Suppressor macrophage treated with lipopolysaccharide for 4 hours (primary cell): ENCODE measurements at places on chromosomes 12 and 14.

GRCh38 chr12:131487388-131488124 lies 223.3 kb upstream of the SFSWAP start:
- peak; percentile 22 for DNase-seq

DNA sequence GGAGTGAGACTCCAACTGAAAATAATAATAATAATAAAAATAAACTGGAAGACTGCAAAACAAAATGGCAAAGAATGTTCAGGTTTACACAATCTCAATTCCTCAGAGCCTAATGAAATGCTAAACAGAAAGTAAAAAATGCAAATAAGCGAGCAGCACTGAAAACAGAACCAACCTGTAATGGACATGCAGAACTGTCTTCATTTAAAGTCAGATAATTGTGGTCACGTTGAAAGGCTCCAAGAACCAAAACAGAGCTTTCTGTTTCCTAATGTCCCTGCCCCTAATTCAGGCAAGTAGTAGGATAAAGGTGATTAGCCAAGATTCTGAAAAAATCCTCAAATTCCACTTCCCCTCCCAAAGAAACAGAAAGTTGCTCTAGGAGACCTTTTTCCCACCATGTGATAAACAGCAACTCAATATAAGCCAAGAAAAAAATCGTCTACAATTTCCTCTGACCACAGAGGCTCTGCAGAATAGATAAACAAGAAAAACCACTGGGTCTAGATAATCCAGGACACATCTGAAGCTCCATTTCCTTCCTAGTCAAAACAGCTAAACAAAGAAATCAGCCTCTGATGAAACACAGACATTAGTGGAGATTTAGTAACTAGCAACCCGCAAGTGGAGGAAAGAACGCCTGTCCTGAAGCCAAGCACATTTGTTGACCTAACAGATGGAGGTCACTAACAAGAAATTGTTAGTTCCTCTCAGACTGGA lies 3.0 kb downstream of the MIS18BP1 start:
- DNase-seq = peak; percentile 59

- DNase-seq = peak; percentile 74
These were observed 52.3 kb downstream of the NEUROD4 start for GRCh38 chr12:55072083-55072482.

DNA sequence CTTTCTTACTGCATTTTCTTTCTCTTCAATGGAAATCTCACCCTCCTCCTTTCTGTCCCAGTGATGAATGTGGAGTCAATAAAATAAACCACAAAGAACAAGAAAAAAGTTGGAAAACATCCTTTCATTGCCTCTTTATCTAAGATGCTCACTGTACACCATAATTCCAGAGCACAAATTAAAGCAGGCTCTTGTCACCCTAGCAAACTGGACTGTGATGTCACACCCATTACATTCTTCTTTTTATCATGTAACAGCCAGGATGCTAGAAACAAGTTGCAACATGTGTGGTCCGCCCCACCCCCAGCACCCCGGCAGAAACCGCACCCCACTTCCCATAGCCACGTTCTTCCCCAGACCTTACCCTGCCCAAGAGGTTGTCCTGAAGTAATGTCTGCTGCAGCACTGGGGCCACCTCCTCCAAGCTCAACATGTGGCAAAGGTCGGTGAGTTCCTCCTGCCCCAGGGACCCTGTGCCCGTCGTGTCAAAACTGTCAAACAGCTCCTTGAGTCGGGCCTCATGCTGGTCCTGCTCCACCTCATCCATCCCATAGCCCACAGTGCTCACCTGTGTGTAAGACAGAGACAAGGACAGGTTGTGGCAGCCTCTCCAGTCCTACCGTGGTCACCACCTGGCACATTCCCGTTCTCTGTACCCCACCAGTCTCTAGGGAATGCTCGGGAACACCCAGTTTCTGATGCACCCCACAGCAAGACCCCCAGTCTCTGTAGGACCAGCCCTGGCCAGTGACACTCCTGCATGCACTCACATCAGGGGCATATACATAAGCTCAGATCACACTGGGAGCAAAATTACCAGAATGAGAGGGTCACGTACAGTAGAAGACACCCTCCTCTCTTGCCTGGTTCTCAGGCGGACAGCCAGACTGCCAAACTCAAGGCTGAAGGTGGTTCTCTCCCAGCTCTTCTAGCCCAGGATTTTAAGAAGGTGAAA lies 9.2 kb downstream of the NIN start:
- peak; percentile 31 for DNase-seq

- DNase-seq = peak; percentile 28
These were observed 9.5 kb upstream of the CSAD start for GRCh38 chr12:53190108-53190729.

GRCh38 chr12:43914923-43915468 lies 79.1 kb downstream of the TMEM117 start:
- DNase-seq = no peak

GRCh38 chr12:121364683-121365121 lies 12.5 kb upstream of the ANAPC5 start:
- DNase-seq = peak; percentile 28

DNA sequence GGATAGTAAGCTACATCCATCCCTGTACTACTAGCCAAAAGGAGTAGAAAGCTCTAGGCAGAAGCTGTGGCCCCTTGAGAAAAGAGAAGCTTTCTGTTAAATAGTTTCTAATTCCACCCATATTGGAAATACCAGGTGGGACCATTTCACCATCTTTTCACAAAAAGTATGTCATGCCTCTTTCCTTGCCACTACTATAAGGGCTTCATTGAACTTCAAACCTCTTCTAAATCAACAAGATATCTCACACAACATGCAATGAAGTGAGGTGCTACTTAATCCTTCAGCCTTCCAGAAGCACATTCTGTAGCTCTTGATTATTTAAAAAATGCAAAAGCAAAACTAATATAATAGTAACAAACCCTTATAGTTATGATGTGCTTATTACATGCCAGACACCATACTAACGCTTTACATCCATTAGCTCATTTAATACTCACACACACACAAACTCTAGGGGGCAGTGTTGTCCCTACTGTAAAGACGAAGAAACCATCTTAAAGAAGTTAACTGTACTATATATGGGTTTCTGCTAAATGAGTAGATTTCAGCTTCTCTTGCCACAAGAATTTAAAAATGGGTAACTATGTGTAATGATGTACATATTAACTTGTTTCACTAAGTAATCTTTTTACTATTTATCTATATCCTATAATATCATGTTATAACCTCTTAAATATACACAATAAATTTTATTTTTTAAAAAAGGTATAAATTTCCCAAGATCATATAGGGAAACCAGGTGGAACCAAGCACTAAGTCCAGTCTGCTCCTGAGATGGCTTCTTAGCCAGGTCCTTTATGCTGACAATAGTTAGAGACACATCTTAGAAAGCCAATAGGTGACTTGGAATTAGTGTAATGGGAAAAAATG lies 124.4 kb downstream of the RPS29 start:
- peak; percentile 84 for DNase-seq

DNA sequence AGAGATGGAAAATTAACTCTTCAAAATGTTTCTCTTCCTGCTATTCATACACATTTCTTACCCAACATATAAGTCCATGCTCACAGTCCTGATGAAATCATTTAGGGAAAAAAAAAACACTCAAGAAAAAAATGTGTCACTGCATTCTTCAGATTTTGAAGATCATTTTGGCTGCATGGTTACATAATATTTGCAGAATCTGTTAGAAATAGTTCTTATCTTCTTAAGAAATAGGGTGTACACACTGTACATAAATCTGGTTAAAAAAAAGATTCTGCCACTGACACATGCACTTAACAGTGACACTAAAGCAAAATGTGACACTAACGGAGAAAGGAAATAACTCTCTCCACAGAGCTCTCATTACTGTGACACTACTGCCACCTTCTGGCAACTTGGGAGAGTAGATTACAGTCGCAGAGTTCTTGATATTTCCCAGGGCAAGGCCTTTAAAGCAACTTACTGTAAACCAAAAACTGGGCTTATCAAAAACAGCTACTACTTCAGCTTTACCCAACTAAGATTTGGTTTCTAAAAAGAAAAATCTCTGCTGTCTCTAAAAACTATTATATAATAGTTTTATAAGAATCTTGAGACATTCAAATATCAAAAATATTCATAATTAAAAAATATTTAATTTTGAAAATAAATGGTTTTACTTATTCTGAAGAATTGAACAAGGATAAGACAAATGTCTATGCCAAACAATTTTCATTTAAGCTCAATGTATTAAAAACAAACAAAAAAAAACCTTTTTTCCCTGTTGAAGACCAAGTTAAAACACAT lies 65.0 kb downstream of the SETD3 start:
- peak; percentile 87 for DNase-seq

DNA sequence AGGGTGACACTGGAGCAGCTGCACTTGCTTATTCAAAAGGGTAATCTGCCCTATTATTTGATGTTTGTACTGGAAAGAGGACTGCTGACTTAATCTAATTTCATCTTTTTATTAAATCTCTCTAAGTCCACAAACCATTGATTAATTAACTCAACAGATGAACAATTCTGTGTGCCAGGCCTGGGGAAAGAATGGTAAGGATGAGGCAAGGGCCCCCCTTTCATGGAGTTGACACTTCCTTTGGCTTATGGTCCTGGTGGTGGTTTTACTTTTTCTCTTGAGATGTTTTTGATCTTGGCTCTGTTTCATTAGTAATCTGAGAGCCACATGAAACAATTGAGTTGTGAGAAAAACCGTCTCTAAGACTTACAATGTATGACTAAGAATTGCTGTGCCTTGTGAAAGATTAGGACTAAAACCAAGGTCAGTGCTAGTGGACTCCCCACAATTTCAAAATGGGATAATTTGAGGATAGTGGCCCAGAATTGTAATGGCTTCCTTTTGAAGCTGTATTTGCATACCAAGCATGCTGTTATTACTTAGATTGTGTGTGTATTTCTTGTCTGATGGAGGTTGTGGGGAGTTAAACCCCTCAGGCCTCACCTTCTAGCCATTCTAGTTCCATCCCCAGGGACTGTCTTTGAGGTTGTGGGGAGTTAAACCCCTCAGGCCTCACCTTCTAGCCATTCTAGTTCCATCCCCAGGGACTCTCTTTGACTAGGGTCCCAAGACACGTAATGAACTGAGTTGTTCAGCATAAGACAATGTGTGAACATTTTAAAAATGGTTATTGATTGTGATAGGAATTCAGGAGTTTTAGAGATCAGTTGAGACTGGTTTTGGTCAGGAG lies 52.5 kb upstream of the EVL start:
- peak; percentile 36 for DNase-seq

DNA sequence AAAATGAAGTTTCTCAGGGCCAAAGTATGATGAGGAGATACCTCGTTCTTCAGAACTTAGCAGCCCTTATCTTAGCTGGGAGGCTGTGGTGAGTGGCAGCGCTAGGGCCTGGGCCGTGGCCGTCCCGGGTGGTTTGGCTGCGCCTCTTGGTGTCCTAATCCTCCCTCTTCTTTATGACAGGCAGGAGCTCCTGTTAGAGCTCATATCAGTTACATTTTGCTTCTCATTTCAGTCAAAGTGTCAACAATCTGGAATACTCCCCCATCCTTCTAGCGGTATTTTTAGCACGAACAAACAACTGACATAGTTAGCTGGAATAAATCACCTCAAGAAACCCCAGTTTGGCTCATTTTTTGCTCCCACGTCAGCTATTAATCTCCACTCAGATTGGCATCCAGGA lies 188.8 kb downstream of the TTC7B start:
- DNase-seq = no peak

GRCh38 chr12:39616251-39616650 lies 3.4 kb downstream of the ABCD2 start:
- DNase-seq = no peak

GRCh38 chr14:102046337-102047278 lies 40.2 kb downstream of the HSP90AA1 start:
- DNase-seq = no peak

DNA sequence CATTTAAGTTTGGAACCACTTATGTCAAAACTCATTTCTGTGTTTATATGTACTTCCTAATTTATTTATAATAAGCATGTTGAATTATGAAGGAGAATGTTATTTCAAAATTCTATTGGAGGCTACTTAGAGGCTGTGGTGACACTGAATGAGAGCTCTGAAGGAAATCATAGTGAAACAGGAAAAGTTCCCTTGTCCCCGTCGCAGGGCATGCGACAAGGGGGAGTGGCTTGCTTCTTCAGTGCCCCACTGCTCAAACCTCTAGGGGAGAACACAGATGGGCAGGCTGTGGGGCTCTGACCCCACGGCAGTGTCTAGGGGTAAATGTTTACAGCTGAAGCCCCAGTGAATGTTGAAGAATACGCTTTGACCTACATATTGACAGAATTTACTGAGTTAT lies 261.9 kb downstream of the RAD51B start:
- DNase-seq = peak; percentile 26
